Psoas muscle (tissue), 8 donors: ENCODE measurements at places on chromosomes 5 and 9. TPM values are rescaled to one million over a fixed set of nuclear protein-coding genes. Genes with fewer than 3 reads are reported as not detected.

The DOCK8 gene
- 0.82 TPM for polyA plus RNA-seq

The FLT4 gene
- 2.3 TPM for polyA plus RNA-seq

The RPS23 gene
- polyA plus RNA-seq, result 4,268 TPM

The SLC25A2 gene
- polyA plus RNA-seq, result 0.04 TPM

The PCDHB4 gene
- 0.31 TPM for polyA plus RNA-seq
